ENCODE measurements at places on chromosomes 6 and 20.

DNA sequence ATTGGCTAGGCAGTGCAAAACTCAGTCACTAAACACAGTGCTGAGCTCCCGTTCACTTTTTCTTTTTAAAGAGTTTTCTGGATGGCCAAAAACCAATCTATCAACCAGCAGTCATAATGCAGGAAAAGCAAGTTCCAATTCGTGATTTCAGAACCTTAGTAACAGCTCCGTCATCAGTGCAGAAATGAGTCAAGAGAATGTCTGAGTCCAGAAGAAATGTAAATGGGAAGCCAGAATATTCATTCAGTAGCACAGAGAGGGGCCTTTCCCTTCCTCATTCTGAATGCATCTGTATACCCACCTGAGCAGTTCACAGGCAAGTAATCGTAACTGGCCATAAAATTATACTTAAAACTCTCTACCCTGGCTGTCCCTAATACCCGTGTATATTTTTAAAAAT, 20.4 kb downstream of the HUS1B start:
- peak; percentile 38 for DNase-seq

GRCh38 chr6:52526634-52527033, 50.2 kb downstream of the TRAM2 start:
- no peak for DNase-seq

DNA sequence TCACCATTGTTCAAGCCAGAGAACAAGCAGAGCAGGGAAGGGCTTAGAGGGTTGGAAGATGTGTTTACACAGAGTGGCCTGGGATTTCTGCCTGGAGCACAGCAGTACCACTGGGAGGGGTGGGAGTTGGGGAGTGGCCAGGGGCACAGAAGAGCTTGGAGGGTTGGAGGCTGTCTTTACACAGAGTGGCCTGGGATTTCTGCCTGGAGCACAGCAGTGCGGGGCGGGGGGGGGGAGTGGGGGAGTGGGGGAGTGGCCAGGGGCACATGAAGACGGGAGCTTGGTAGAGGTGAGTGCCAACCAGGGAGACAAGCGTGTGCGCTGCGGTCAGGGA, 50.9 kb downstream of the WDR27 start:
- DNase-seq = no peak

GRCh38 chr20:21622097-21622857, 83.2 kb upstream of the PAX1 start:
- DNase-seq = no peak

GRCh38 chr6:136317021-136317694, 27.5 kb upstream of the BCLAF1 start:
- DNase-seq = peak; percentile 75

DNA sequence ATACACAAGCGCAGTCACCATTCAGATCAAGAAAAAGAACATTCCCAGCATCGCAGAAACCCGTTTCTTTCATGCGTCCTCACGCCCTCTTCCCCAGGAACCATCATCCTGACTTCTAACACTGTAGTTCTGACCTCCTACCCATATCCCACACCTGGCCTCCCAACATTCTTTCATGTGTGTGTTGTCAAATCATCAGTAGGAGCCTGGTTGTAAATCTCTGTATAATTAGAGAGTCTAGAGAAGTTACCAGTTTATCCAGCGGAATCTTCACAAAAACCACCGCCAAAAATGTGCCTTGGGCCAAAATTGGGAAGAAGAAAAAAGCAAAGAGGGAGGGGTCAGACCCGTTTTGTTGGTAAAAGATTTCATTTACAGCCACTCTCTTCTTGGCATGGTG, 91.6 kb downstream of the RTN4IP1 start:
- no peak for DNase-seq

DNA sequence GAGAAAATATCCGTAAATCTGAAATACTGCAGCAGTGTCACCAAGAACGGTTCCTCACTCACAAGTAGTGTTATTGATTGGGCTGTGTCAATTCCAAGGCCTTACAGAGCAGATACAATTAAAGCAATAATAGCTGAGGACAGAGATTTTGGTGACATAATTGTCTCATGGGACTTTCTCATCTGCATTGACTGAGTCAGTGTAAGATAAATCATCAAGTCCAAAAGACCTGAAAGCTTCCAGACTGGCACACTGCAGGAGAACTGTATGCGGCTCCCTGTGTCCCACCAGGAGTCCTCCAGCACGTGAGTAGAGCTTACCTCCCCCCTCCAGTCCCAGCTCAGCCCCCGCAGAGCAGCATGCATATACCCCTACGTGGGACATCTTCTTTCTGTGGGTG, 655.2 kb upstream of the ARID1B start:
- DNase-seq = no peak

DNA sequence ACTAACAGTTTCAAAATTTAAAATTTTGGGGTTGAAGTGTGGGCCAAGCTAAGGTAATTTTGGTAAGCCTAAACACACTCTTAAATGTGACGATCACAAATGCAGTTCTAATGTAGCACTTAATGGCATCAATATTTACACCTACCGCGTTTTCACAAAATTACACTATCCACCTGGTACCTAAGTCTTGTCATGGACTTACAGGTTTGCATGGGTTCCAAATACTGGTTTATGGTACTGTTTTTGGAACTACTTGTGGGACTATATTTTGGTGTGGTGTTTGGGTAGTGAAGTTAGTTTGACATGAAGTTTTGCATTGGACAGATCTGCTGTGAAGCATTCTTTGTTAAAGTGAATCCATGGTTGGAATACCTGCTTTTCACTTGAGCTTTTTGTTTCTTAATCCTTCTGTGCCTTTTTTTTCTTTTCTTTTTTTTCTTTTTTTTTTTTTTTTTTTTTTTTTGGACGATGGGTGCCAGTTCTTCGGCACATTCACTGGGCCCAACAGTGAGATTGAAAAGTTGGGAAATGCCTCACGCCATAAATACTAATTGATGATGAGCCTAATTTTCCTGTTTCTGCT, 6.5 kb downstream of the SRSF3 start:
- no peak for DNase-seq

DNA sequence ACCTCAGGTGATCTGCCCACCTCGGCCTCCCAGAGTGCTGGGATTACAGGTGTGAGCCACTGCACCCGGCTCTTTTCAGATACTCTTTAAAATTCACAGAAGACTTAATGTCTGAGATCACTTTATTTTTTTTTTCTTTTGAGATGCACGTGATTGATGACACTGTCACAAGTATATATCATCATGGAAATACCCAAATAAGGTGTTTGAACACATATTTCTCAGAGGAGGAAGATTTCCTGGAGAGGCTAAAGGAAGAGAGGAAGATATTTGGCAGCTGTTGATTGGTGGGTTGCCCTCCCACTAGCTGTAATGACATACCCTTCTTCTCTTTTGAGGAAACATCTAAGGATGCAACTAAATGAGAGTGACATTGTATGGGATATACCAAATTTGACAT, 225.9 kb upstream of the CITED2 start:
- DNase-seq = no peak

DNA sequence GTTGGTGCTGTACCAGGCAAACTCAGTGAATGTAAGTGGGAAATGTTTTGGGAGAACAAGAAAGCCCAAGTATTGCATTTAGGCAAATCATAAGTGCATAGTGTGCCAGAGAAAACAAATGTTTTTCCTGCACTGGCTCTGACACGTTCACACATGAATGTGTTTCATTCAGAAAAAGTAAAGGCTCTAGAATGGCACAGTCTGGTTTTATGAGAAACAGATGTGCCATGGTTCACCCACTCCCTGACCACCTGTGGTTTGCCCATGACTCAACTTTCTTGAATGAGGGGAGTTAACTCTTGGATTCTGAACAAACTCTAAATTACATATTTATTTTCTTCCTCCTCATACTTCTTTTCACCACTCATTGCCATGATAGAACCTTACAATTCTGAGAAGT, 126.9 kb downstream of the KCNQ5 start:
- peak; percentile 86 for DNase-seq

DNA sequence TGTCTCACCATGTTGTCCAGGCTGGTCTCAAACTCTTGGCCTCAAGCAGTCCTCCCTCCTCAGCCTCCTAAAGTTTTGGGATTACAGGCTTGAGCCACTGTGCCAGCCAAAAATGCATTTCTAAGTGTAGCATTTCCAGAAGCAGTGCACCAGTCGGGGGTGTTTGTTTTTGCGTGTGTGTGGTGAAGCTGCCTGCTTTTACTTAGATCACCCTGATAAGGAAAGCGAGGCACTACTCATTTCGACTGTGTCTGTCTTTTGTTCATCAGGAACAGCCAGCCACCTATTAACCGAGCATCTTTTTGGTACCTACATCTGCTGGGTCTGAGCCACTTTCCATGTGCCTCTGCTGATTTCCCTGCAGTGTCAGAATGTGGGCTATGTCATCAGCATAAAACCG, 18.7 kb downstream of the SIRT5 start:
- DNase-seq = no peak

GRCh38 chr6:25053875-25054371, 118.2 kb upstream of the RIPOR2 start:
- DNase-seq = peak; percentile 88

GRCh38 chr6:13116155-13116554, 212.2 kb downstream of the TBC1D7 start:
- DNase-seq = no peak

- no peak for DNase-seq
Observed at GRCh38 chr6:109912118-109912517, 66.0 kb upstream of the GPR6 start.

DNA sequence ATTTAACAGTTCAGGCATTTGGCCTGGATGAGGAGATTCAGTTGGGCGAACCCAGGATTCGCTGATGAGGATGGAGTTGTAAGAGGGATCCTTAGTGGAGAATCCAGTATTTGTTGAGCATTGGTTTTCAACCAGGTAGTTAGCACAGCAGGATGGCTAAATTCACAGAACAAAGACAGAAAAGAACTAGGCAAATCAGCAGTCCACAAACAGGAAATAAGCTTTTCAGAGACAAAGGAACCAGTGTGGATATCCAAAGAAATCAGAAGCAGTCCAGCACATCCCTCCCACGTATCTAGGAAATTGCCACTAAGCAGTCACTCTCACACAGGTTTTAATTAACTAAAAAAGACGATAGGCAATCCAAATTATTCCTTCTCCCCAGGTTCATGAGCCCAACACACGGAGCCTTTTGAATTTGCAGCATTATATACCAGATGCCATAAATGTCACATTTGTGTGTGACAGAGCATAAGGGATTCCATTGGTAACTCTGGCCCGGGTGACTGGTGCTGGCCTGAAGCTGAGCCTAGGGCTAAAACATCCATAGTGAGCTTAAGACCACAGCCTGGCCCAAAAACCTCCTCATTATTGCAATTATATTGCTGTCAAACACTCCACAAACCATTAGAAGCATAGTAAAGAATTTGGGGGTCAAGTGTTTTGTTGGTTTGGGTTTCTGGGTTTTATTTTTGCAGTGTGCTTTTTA, 131.5 kb downstream of the SOBP start:
- no peak for DNase-seq

DNA sequence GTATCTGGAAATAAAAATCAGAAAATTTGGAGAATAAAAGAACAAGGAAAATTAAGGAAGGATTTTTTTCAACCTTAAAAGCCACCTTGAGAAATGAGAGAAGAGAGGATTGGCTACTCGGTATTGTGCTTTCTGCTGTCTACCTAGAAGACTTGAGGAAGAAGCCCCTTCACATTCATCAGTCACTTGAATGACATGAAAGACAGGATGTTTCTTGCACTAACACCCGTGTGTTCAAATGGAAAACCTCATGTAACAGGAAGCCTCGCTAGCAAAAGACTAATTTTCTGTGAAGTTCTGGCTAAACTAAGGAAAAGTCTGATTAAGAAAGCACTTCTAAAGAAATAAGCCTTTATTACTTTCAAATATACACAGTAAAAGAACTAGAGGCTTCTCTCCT, 69.9 kb downstream of the OLIG3 start:
- DNase-seq = no peak

DNA sequence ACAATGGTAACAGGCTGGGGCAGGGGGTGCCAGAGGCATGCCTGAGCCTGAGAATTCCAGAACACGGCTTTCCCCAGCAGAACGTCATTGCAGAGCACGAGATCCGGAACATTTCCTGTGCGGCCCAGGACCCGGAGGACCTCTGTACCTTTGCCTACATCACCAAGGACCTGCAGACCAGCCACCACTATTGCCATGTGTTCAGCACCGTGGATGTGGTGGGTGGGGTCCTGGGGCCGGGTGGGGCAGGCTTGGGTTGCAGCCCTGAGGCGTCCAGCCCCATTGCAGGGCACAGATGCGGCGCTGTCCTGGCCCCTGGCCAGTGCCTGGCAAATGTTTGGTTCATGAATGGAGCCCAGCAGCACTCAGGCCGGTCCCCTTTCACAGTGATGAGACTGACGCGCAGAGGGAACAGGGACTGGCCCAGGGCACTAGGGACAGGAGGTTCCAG, 57.1 kb downstream of the TCP11 start:
- no peak for DNase-seq

- DNase-seq = peak; percentile 62
Observed at GRCh38 chr6:1335367-1336037, 23.6 kb downstream of the FOXQ1 start.

GRCh38 chr6:89386917-89387491, 25.1 kb downstream of the RRAGD start:
- DNase-seq = no peak

DNA sequence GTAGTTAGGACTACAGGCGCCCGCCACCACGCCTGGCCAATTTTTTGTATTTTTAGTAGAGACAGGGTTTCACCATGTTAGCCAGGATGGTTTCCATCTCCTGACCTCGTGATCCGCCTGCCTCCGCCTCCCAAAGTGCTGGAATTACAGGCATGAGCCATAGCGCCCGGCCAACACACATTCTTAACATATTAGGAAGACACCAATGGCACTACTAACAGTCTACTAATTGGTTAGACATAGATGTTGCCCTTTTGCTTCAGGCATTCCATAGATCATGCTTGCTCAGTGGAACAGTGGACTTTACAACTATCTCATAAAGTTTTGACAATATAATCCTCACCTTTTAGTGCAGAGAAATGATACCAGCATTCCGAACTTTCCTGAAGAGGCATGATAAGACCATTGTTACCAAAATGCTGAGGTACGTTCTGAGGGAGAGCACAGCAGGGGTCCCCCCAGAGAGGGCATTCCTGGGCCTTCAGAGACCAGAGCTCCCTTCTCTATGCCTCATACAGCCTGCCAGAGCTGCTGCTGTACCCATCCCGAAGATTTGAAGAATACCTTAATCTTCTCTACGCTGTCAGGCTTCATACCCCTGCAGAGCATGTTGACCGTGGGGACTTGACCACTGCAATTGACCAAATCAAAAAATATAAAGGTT, 89.4 kb downstream of the ECT2L start:
- no peak for DNase-seq

DNA sequence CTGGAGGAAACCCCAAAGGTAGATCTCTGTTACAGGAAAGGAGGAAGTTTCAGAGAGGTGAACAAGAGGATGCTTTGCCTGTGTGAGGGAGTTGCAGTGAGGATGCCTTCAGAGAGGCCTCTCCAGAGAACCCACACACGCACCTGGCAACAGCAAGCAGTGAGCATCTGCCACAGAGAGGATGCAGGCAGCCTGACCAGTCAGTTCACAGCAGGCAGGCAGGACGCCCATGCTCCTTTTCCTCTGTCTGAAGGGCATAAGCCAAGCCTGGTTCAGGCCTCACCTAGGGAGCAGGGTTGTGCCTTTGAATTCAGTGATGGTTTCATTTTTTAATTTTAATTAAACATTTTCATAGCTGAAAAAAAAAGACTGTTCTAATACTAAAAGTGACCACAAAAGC, 346.0 kb upstream of the MARCKS start:
- no peak for DNase-seq

- DNase-seq = no peak
Observed at GRCh38 chr6:160160450-160160849, 38.8 kb downstream of the SLC22A1 start.

- DNase-seq = no peak
Observed at GRCh38 chr6:10723567-10723881, 654 bp downstream of the TMEM14C start.
